ENCODE measurements at places on chromosomes 4 and X.
A peak's percentile ranks its signal among the peaks of the same experiment; 100 is the strongest.

DNA sequence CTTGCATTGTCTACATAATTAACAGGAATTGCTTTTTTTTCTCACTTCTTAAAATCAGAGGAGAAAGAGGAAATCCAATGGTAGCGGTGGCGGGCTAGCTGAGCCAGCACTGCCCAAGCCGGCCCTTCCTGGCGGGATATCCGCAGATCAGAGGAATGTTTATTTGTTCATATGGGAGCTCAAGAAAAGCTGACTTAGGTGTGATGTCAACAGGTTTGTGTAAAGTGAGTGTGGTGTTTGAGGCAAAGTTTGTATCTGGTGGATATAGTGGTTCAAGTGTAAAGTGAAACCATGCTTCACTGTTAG, 466 bp upstream of the SLC39A8 start:
- DNase-seq, result no peak
- H3K27me3 ChIP-seq, result no peaks in the 10 kb centered on the region
- peaks cover 32% of the 10 kb centered on the region for H3K4me1 ChIP-seq

- H3K4me1 ChIP-seq, result peaks cover 31% of the 10 kb centered on the region
- no peak overlapping the region for H3K27ac ChIP-seq
Observed at GRCh38 chrX:100685284-100685996, 41.4 kb downstream of the SRPX2 start.

GRCh38 chrX:24838629-24839028, 144.9 kb downstream of the POLA1 start:
- H3K27me3 ChIP-seq, result no peaks in the 10 kb centered on the region
- H3K4me1 ChIP-seq, result peaks cover 10% of the 10 kb centered on the region
- peaks cover 13% of the 10 kb centered on the region for H3K36me3 ChIP-seq
- H3K4me3 ChIP-seq, result no peak overlapping the region
- DNase-seq, result no peak

DNA sequence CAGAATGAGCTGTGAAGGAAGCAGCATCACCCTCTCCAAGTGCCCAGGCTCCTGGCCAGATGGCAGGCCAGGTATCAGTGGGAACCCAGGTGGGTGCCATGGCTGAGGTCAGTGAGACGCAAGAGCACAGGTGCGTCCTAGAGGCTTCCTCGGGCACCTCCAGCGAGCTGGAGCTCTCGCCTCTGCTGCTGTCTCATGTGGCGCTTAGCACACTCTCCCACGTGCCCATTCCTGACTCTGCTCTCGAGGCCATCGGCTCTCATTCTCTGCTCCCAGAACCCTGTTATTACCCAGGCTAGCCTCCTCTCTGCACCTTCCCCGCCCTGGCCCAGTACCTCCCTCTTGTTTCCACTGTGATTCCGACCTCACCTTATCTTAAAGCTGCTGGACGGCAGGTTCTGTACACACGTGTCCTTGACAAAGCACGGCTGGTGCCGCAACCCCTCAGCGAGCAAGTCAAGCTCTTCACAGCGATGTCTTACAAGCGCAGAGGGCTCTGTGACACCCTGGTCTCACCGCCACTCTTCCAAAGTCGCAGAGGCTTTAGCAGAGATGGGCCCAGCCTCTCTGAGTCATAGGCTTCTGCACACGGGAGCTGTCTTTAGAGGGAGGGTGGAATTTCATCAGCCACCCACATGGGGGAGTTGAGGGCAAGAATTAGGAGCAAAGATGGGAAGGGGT, 15.4 kb upstream of the MSANTD1 start:
- no peaks in the 10 kb centered on the region for H3K4me1 ChIP-seq
- no peak overlapping the region for H3K4me3 ChIP-seq
- peaks cover 97% of the 10 kb centered on the region for H3K36me3 ChIP-seq
- no peak for DNase-seq

- no peak for DNase-seq
- no peaks in the 10 kb centered on the region for H3K36me3 ChIP-seq
- no peak overlapping the region for H3K27ac ChIP-seq
- no peaks in the 10 kb centered on the region for H3K27me3 ChIP-seq
- no peaks in the 10 kb centered on the region for H3K4me1 ChIP-seq
Observed at GRCh38 chrX:150012647-150013381, 74.5 kb upstream of the EOLA2 start.

DNA sequence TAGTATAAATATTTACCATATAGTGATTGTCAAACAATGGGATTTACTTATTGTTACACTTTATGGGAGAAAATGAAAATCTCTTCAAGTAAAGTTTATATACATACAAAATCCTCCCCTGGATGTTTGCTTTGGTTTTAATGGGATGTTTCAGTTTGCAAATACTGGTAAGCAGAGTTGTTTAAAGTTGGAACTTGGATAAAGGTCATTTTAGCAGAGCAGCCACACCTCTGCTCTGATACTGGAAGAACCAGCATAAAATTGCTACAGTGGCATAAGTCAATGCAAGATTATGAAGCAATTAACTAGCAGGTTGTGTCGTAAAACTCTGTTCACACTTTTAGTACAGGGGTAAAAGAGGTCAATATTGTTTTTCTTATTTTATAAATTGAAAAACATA, 101.2 kb downstream of the TRAPPC11 start:
- no peaks in the 10 kb centered on the region for H3K4me1 ChIP-seq
- no peak overlapping the region for H3K27ac ChIP-seq
- H3K4me3 ChIP-seq, result no peak overlapping the region
- no peaks in the 10 kb centered on the region for H3K36me3 ChIP-seq
- peaks cover 9% of the 10 kb centered on the region for H3K27me3 ChIP-seq

- no peak overlapping the region for H3K27ac ChIP-seq
- no peak overlapping the region for H3K4me3 ChIP-seq
- no peaks in the 10 kb centered on the region for H3K36me3 ChIP-seq
- DNase-seq, result no peak
- H3K4me1 ChIP-seq, result peaks cover 7% of the 10 kb centered on the region
Observed at GRCh38 chr4:8853249-8853648, 18.4 kb downstream of the HMX1 start.

- H3K27me3 ChIP-seq, result no peaks in the 10 kb centered on the region
- H3K4me1 ChIP-seq, result no peaks in the 10 kb centered on the region
- no peak overlapping the region for H3K27ac ChIP-seq
- H3K36me3 ChIP-seq, result no peaks in the 10 kb centered on the region
- DNase-seq, result no peak
Observed at GRCh38 chrX:32894679-32895078, 316.7 kb downstream of the DMD start.

DNA sequence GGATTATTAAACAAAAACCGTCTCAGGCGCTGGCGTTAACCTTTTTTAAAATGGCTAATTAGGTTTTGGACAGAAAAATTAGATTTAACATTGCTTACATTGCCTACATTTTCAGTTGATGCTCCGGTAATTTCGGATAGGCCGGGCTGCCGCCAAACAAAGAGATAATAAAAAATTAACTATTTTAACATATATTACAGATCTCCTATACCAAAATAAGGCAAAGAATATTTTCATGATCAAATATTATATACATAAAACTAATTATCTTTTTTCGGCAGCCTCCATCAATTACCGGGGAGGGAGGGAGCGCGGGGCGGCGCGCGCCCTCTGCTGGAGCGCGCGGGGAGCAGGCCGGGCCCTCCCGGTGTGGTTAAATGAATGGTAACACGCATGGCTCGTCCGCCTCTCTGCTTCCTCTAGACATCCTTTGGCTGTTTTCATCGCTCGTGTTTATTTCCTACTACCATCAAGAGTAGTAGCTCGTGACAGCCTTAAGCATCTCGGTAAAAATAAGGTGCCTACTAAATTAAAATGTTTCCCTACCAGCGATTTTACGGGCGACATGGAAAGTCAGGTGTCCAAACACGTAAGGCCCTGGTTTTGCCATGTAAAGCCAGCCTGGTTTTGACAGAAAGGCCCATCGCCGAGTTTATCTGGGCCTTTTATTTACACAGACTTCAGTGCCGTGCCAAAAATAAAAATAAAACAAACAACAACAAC, 52.4 kb upstream of the TMEM33 start:
- peak overlapping the region; percentile 57 for H3K4me3 ChIP-seq
- peaks cover 54% of the 10 kb centered on the region for H3K27me3 ChIP-seq
- H3K27ac ChIP-seq, result no peak overlapping the region
- DNase-seq, result no peak
- no peaks in the 10 kb centered on the region for H3K36me3 ChIP-seq

GRCh38 chr4:2745981-2746806, 9.9 kb downstream of the TNIP2 start:
- H3K36me3 ChIP-seq, result peaks cover 72% of the 10 kb centered on the region
- peak overlapping the region; percentile 94 for H3K27ac ChIP-seq
- peak; percentile 81 for DNase-seq
- H3K4me3 ChIP-seq, result peak overlapping the region; percentile 68
- no peaks in the 10 kb centered on the region for H3K27me3 ChIP-seq
- H3K4me1 ChIP-seq, result peaks cover 55% of the 10 kb centered on the region

GRCh38 chr4:73853246-73853704, at the start of gene PF4V1:
TSS of gene PF4V1 (plus strand) at chr4:73853296. CDS start at chr4:73853363, 67 bp downstream.
- H3K36me3 ChIP-seq, result no peaks in the 10 kb centered on the region
- DNase-seq, result no peak

DNA sequence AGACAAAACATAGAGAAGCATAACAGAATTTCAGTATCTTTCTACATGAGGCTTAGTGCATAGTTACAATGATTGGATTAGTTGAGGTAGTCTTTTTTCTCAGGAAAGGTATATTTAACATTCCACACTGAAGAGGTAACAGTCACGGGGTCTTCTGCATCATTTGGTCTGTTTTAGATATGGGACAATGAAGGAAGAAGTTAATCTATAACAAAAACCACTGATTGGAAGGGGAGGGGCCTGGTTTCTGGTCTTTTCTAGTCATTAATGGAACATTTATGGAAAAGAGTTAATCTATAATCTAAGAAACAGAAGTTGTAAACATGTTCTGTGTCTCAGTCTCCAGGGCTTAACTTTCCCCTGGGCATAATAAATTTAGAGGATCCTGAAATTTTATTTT, 37.3 kb upstream of the HPSE start:
- no peaks in the 10 kb centered on the region for H3K36me3 ChIP-seq
- peaks cover 3% of the 10 kb centered on the region for H3K4me1 ChIP-seq
- H3K27ac ChIP-seq, result no peak overlapping the region
- H3K27me3 ChIP-seq, result no peaks in the 10 kb centered on the region

DNA sequence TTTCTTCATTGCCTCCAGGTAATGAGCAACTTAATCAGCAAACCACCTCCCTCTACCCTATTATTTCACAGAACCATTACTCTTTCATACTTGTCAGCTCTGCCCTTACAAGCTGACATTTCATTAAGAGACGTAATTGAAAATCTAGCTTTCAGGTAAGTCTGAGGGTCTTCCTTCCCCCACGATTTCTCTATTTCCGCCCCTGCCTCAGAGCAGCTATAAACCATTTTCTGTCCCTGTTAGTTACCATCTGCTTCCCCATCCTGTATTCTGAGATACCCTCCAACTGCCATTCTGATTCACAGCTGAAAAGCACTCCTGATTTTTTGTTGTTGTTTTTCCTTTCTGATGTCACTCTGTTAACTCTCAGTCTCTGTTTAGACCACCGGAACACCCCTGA, 37.1 kb downstream of the SH3RF1 start:
- H3K36me3 ChIP-seq, result no peaks in the 10 kb centered on the region
- H3K27ac ChIP-seq, result no peak overlapping the region
- DNase-seq, result no peak
- H3K27me3 ChIP-seq, result no peaks in the 10 kb centered on the region
- peaks cover 5% of the 10 kb centered on the region for H3K4me1 ChIP-seq

- no peak for DNase-seq
- no peaks in the 10 kb centered on the region for H3K27me3 ChIP-seq
- H3K36me3 ChIP-seq, result no peaks in the 10 kb centered on the region
- H3K4me3 ChIP-seq, result no peak overlapping the region
- H3K27ac ChIP-seq, result no peak overlapping the region
- H3K4me1 ChIP-seq, result peaks cover 13% of the 10 kb centered on the region
Observed at GRCh38 chr4:2298532-2298991, 36.7 kb upstream of the MXD4 start.

- peaks cover 18% of the 10 kb centered on the region for H3K4me1 ChIP-seq
- no peaks in the 10 kb centered on the region for H3K27me3 ChIP-seq
- H3K36me3 ChIP-seq, result no peaks in the 10 kb centered on the region
- no peak for DNase-seq
- peak overlapping the region; percentile 64 for H3K4me3 ChIP-seq
Observed at GRCh38 chrX:40108162-40108958, 10.6 kb upstream of the BCOR start.

GRCh38 chr4:2534904-2535375, 1.5 kb upstream of the FAM193A start:
- DNase-seq, result no peak
- H3K27me3 ChIP-seq, result no peaks in the 10 kb centered on the region
- H3K27ac ChIP-seq, result peak overlapping the region; percentile 90
- H3K36me3 ChIP-seq, result peaks cover 3% of the 10 kb centered on the region

GRCh38 chr4:146190456-146190855, 14.9 kb downstream of the LSM6 start:
- no peaks in the 10 kb centered on the region for H3K27me3 ChIP-seq
- peaks cover 74% of the 10 kb centered on the region for H3K36me3 ChIP-seq
- H3K4me3 ChIP-seq, result no peak overlapping the region
- H3K27ac ChIP-seq, result no peak overlapping the region

DNA sequence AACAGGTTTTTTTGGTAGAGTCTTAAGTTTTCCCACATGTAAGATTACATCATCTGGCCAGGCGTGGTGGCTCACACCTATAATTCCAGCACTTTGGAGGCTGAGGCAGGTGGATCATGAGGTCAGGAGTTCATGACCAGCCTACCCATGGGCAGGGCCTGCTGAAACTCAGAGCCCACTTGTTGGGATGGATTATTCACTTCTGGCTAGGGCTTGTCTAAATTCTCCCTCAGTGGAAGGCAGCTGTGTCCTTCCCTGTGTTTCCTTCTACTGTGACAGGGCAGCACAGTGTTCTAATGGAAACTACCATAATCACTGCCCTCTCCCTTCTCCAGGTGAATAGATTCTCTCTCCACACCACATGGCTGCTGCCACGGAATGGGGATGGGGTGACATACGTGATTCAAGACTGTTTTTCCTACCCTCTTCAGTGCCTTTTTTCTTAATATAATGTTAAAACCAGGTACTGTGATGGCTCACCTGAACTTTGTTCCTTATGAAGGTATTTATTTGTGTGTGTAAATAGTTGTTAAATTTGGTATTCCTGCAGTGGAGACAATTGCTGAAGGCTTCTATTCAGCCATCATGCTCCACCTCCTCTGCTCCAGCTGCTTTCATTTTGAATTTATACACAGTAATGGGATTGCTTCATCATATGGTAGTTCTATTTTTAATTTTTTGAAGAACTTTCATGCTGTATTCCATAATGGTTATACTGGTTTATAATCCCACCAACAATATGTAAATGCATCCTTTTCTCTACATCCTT, 287.2 kb upstream of the HS3ST1 start:
- no peaks in the 10 kb centered on the region for H3K36me3 ChIP-seq
- DNase-seq, result no peak
- no peaks in the 10 kb centered on the region for H3K4me1 ChIP-seq
- H3K4me3 ChIP-seq, result no peak overlapping the region
- H3K27me3 ChIP-seq, result peaks cover 2% of the 10 kb centered on the region

DNA sequence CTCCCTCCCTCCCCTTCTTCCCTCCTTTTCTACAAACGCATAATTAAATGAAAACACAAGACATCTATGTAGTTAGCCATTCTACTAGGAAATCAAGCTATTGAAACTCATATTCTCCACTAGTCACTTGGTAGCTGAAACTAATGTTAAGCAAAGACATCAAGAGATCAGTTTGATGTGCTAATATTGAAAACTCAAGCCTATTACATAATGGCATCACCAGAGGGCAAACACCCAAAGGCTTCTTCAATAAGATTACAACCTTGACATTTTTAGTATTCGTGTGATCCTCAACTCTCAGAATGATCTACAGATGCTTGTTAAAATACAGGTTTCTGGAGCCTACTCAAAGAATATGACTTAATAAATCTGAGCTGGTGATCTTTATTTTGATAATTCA, 6.2 kb upstream of the GUCY1A1 start:
- H3K36me3 ChIP-seq, result no peaks in the 10 kb centered on the region
- no peak overlapping the region for H3K4me3 ChIP-seq
- no peaks in the 10 kb centered on the region for H3K4me1 ChIP-seq
- peaks cover under 1% of the 10 kb centered on the region for H3K27me3 ChIP-seq
- no peak overlapping the region for H3K27ac ChIP-seq
